ENCODE measurements at places on chromosomes 3 and 15.
A peak's percentile ranks its signal among the peaks of the same experiment; 100 is the strongest.

DNA sequence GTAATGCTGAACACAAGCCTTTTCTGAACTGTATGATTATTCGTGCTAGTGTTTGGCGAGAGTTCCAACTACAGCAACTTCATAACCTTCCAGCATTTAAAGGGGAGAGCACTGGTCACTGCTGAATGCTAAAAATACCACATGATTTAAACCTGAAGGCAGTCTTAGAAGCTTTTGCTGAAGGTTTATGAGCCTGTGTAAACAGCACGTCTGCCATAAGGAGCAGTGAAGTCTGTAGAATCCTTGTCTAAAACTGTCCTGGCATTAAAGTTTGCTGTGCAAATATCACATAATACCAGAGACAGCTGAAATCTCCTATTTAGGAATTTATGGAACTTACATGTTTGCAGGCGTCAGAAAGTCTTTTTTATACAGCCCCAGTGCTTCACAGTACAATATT, 5.9 kb downstream of the SATB1 start:
- no peak for DNase-seq

DNA sequence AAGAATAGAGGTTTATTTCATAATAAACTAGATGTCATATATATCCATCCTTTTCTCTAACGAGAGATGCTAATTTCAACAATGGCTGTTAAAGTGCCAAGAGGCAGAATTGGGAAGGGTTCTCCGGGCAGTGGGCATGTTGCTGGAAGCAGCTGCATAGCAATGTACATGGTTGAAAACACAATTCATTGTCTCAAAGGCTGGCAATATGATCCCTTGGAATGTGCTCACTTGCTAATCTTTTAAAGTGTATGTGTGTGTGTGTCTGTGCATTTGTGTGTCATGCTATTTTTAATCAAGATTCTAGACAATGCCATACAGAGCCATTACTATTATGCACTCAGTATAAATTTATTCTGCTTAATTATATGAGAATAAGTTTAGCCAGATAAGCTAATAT, 1020.3 kb downstream of the NAALADL2 start:
- DNase-seq: no peak

DNA sequence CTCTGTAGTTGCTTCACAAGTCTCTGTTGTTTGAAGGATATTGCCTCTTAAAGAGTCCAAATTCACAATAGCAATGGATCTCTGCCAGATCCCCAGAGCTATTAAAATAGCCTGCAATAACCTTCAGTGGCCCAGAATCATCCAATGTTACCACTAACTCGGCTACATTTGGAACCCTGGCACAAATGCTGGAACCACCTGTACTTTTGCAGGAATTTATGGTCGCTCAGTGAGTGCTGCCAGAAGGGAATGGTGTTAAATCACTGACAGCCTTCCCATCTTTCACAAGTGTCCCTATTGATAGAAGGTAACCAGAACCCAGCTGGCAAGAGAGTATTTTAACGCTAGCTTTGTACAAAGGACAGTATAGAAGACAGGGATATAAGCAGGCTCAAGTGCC, 298.8 kb upstream of the PLSCR5 start:
- DNase-seq: no peak

GRCh38 chr15:82613747-82614146, 33.4 kb downstream of the CPEB1 start:
- DNase-seq: no peak

GRCh38 chr15:73240866-73241499, 127.8 kb downstream of the HCN4 start:
- peak; percentile 56 for DNase-seq

DNA sequence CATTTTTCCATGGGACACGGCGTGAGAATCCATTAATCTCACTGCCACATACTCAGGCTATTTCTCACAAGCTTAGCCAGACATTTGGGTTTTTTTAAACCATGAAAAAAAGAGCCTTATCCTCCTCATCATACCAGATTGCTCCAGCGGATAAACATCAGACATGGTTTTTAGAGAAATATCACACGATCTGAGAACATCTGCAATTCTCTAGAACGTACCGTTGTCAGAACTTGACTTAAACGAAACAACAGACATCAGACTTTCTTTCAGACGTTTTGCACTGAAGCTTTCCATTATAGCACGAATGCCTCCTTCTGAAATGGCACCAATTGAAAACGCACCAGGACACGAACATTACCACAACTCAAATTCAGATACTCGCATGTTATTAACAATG, 744.2 kb upstream of the CFAP20DC start:
- DNase-seq: no peak

GRCh38 chr15:93028632-93029213, 60.3 kb downstream of the RGMA start:
- no peak for DNase-seq

- no peak for DNase-seq
These were observed 19.5 kb downstream of the AVEN start for GRCh38 chr15:34019369-34019990.

- no peak for DNase-seq
These were observed 339.0 kb upstream of the PROK2 start for GRCh38 chr3:72123908-72124441.

GRCh38 chr3:157746391-157746790, 243.2 kb upstream of the VEPH1 start:
- no peak for DNase-seq

DNA sequence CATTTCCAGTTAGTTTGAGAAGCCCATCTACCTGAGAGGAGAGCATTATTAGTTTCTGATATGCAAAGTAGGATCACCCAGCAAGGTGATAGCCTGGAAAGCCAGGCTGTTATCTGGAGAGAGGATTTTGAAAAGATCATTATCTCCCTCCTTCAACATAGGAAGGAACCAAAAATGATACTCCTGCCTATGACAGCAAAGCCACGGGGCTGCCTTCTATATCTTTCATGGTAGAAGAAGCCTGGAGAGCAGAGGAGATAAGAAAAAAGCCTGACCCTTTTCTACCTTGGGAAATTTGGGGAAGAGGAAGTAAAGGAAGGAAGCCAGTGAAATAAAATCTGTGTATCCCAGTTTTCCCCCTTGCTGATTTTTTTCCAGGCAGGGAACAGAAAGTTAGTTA, 205.5 kb downstream of the MFSD1 start:
- DNase-seq: no peak

DNA sequence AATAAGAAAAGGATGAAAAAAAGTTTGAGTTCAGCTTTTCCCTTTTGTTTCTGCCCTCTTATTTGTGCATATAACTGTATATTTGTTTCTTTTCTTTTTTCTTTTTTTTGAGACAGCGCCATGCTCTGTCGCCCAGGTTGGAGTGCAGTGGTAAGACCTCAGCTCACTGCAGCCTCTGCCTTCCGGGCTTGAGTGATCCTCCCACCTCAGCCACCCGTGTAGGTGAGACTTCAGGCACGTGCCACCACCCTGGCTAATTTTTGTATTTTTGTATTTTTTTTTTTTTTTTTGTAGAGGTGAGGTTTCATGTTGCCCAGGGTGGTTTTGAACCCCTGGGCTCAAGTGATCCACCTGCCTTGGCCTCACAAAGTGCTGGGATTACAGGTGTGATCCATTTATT, 31.4 kb downstream of the RNF111 start:
- DNase-seq: no peak

DNA sequence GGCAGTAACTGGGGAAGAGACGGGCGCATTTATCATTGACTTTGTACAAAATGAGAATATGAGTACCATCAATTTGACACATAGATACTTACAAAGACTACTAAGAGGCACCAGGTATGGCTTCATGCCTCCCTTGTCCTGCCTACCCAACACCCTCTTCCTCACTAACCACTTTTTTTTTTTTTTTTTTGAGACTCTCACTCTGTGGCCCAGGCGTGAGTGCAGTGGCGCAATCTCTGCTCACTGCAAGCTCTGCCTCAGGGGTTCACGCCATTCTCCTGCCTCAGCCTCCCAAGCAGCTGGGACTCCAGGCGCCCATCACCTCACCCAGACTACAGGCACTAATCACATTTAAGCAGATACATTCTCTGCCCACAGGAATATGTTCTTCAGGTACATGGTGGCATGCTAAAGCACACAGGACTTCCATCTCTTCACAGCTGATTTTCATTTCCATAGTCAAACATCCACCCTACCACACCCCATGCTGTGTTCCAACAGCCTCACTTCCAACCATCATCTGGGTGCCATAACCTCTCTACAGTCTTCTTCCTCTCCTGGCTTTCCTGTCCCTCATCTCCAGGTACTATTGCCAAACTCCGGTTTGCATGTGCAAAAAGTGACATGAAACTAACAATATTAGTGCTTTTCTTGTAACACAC, 41.7 kb downstream of the RAB27A start:
- DNase-seq: no peak

GRCh38 chr15:63349621-63350020, 32.0 kb downstream of the CA12 start:
- no peak for DNase-seq

GRCh38 chr15:60696523-60696859, 217.5 kb upstream of the ICE2 start:
- DNase-seq: no peak

All from stimulated activated CD4-positive, alpha-beta T cell treated with anti-CD3 and anti-CD28 coated beads, Interleukin-4, amount 100 ng/mL, for 4 hours (primary cell).